Breast epithelium (tissue), 4 donors: ENCODE measurements at places on chromosomes 7 and 10. TPM values are rescaled to one million over a fixed set of nuclear protein-coding genes. Genes with fewer than 3 reads are reported as not detected.

- DNase-seq: no peak
These were observed 59.8 kb upstream of the PTN start for GRCh38 chr7:137403353-137403695.

GRCh38 chr7:40288827-40289226 lies 154.0 kb downstream of the SUGCT start:
- DNase-seq: no peak

- no peak for DNase-seq
These were observed 4.5 kb downstream of the CAMK2B start for GRCh38 chr7:44320794-44321371.

The INMT gene
- 7.8 TPM for total RNA-seq

The CPED1 gene
- total RNA-seq: 29.3 TPM

GRCh38 chr10:14686356-14686755 lies 88.3 kb downstream of the FAM107B start:
- no peak for DNase-seq

GRCh38 chr7:74498996-74499834 lies 45.5 kb downstream of the GTF2IRD1 start:
- DNase-seq: no peak
